Adrenal gland (tissue), 19 donors: ENCODE measurements at places on chromosomes 12 and 14. TPM values are rescaled to one million over a fixed set of nuclear protein-coding genes. Genes with fewer than 3 reads are reported as not detected.

The GLI1 gene
- polyA plus RNA-seq = 0.44 TPM

The ASPG gene
- 7.6 TPM for polyA plus RNA-seq

The KDM2B gene
- polyA plus RNA-seq = 5.0 TPM

The HHIPL1 gene
- 0.51 TPM for polyA plus RNA-seq

The GALNT9 gene
- 2.5 TPM for polyA plus RNA-seq

The KRT83 gene
- not detected for polyA plus RNA-seq

The IFT81 gene
- polyA plus RNA-seq = 5.9 TPM
